ENCODE measurements at places on chromosomes 3 and 15.

DNA sequence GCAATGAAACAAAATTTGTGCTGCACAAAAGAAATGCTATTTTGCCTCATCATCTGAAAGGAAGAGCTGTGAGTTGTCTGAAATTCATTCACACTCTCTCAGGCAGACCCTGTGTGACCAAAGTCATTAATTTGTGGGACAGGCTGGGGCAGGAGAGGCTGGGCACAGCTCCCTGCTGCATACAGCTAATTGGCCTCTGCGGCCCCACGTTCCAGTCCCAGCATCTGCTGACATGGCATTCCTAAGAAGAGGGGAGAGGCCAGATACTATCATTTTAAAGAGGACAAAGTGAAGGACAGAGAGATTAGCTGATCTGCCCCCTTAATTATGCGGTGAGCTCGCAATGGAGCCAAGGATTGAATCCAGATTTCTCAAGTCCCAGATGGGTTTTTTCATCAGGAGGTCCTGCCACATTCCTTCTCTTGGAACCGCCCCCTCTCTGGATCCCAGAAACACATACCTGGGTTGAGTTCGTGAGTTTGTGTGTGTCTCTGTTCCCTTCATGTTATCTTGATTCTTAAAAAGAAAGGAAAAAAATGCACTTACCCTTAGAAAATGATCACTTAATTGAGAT is 25.1 kb downstream of the POLR2M start:
- DNase-seq = no peak

- DNase-seq = no peak
Measured at GRCh38 chr3:120093119-120093910, 932 bp downstream of the GSK3B start.

DNA sequence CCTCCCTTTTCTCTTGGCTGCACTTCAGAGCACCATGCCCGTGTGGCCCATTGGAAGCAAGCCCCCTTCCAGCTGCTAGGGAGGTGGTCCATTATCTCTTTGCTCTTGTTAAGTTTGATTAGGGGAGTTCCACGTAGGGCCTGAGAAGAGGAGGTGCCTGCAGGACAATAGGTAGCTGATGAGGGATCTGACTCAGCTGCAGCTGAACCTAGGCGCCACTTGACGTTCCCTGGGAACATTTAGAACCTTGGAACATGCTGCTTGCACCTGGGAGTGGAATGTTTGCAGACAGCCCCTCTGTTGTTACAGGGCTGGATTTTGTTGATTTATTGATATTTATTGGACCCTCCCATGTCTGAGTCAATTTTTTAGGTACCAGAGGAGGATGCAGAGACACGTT is 4.7 kb downstream of the SMAD3 start:
- no peak for DNase-seq

GRCh38 chr15:71278989-71279756 is 163.9 kb downstream of the THSD4 start:
- DNase-seq = no peak

DNA sequence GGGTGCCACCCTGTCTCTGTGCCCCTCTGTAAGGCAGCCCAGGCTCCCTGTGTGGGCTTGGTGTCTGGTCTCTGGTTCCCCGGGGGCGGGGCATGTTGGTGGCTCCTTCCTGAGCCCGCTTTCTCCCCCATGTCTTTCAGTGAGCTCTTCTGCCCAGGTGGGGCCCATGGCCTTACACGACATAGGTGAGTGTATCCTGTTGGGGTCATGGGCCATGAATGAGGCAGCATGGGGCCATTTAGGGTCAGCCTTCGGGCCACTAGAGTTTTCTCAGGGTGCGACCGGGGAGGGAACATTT is 195.1 kb downstream of the UBE3A start:
- DNase-seq = no peak

DNA sequence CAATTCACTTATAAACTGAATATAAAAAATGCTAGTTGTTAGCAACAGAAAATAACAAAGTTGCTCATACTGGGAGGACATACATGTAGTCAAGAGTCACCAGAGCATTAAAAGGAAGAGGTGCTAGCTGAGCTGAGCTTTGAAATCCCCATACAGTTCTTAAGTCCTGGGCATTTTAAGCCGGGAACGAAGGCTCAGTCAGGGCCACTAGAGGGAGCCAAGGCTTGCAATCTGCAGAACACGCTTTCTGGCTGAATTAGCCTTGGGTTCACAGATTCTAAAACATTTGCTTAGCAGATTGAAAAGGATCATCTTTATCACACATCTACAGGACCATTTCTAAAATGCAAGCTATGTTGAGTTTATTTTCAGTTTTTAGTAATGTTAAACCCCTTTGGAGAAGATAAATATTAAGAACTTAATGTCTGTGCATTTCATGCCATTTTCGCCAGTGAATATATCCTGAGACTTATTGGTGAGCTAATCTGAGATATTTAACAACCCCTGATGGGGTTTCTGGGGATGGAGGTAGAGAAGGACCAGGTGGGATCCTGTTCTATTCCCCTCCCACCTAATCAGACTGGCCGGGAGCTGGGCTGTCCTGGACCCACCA is 26.3 kb upstream of the MNS1 start:
- DNase-seq = no peak

DNA sequence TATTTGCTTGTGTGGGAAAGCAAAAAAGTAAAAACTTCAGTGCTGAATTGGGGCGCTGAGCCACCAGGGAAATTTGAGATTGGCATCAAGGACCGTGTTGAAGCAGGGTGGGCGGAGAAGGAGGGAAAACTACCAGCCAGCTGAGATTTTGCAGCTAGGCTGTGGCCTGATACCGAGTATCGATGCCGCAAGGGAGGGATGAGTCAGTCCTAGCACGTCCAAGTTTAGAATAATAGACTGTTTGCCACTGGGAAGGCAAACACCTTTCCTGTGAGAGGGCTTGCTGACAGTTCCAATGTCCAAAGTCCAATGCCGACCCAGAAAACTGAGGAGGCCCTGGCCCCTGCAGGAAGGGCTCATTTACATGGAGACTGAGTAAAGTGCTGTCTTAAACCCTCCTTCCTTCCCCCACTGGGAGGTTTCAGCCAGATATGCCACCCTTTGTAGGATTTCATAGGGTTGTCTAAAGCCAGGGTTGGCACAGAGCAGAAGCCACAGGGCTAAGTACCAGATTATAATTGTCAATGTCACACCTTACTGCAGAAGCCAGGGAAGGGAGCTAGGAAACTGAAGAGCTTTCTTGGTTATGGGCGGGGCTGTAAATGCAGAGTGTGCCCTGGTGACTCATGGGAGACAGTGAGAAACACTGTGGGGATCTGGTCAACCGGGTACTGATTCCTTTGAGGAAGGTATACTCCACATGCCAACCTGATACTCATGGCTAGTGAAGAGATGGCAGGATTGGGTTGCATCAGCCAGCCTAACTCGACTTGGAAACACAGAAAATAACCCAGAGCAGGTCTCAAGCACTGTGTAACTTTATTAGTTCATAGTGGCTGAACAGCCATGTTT is 28.4 kb upstream of the PIK3CB start:
- no peak for DNase-seq

- DNase-seq = no peak
Measured at GRCh38 chr3:66165660-66166059, 55.1 kb upstream of the SLC25A26 start.

GRCh38 chr15:71853543-71853942 is 43.2 kb downstream of the NR2E3 start:
- DNase-seq = no peak

GRCh38 chr3:59938828-59939227 is 889.0 kb upstream of the CFAP20DC start:
- no peak for DNase-seq

GRCh38 chr3:152302521-152303021 is 33.8 kb downstream of the MBNL1 start:
- no peak for DNase-seq

- no peak for DNase-seq
Measured at GRCh38 chr3:111989061-111989678, 9.6 kb upstream of the TAGLN3 start.

- DNase-seq = no peak
Measured at GRCh38 chr3:135694142-135694541, 271.4 kb upstream of the PPP2R3A start.

- no peak for DNase-seq
Measured at GRCh38 chr15:71646767-71647486, 163.4 kb upstream of the NR2E3 start.

- DNase-seq = no peak
Measured at GRCh38 chr15:75684648-75685047, 28.0 kb downstream of the CSPG4 start.

GRCh38 chr3:160747422-160747821 is 8.6 kb upstream of the PPM1L start:
- no peak for DNase-seq

GRCh38 chr15:38068626-38069391 is 134.4 kb downstream of the TMCO5A start:
- DNase-seq = no peak

- DNase-seq = peak; percentile 93
Measured at GRCh38 chr3:32913790-32914446, 37.5 kb upstream of the CCR4 start.

DNA sequence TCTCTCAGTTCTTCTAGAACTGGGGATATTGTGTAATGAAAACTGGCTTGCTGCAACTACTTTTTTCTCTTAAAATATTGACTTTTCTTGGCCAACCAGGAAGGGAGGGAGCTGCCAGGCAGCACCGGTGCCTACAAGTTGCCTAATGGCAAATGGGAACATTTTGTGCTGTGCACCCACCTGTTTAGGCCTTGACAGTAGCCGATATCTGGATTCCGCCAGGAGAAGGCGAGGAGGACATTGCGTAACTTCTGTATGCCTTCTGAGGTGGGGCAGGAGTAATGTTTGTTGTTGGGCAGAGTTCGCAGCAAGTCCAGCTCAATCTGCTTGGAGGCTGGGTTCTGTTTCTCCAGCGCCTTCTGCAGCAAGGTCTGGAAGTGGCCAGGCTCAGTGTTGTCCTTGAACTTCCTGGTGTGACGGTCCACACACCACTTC is 64.9 kb downstream of the TBC1D2B start:
- DNase-seq = no peak

- no peak for DNase-seq
Measured at GRCh38 chr3:100852840-100853239, 140.4 kb downstream of the ABI3BP start.

DNA sequence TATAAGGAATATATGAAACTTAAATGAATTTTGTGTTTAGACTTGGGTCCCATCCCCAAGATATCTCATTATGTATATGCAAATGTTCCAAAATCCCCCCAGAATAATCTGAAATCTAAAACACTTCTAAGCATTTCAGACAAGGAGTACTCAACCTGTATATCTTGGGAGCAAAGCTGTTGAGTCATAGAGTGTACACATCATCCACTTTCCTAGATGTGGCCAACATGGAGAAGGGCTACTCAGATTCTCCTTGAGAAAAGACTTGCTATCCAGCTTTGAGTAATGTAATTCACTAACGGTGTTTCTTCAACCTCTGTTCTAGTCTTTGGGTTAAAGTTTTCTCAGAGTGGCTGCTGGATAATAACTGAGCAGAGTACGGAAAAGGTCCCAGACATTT is 215.5 kb upstream of the POU1F1 start:
- DNase-seq = no peak

DNA sequence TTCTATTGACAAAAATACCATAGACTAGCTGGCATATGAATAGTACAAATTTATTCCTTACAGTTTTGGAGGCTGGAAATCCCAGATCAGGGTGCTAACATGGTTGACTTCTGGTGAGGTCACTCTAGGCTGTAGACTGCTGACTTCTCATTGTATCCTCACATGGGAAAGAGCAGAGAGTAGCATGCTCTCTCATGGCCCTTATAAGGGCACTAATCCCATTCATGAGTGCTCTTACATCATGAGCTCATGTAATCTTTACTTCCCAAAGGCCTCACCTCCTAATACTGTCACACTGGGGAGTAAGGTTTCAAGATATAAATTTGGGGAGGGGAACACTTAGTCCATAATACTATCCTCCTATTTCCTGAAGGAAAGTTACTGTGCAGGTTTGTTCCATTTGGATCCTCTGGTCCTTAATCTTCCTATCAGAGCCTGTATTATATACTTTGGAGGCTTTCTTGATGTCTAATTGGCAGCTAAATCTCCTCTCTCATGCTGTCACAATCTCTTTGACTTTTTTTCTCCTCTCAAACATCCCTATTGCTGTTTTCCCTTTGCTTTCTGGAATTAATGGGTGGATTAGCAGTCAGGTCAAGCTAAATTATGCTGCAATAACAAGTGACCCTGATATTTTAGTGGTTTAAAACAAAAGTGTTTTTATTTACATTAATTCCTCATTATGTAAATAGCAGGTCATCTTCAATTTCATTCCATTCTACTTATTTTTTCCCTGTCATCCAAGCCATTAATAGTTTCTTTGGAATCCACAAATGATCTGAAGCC is 23.1 kb upstream of the LEKR1 start:
- DNase-seq = no peak

DNA sequence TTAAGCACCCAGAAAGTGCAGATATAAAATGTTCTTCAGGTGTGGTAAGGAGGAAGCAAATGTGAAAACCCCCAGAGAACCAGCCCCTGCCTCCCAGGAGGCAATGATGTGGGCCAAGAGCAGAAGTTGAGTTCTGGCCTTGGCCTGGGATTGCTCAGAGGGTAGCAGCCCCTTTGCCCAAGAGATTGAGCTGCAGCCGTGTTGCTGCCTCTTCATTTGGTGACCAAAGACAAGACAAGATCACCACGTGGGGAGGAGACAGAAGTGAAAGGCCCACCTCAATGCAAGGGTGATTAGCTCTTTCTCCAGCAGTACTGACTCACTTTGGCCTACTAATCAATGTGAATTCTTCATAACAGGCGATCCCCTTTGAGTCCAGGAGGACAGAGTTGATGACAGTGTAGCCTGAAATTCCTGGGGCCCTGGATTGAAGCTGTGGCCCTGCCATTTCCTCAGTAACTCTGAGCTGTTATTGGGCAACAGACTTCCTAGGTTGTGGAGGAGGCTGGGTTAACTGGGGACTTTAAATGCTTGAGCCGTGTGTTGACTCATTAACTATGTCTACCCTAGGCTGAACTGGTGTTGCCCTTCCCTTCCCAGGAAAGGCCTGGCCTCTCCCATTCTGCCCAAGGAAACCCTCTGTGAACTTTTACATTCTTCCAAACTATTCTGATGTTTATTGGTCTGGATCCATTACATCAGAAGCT is 86.5 kb downstream of the ST6GAL1 start:
- DNase-seq = no peak

- DNase-seq = no peak
Measured at GRCh38 chr3:163644172-163644571, 1434.1 kb downstream of the SI start.

DNA sequence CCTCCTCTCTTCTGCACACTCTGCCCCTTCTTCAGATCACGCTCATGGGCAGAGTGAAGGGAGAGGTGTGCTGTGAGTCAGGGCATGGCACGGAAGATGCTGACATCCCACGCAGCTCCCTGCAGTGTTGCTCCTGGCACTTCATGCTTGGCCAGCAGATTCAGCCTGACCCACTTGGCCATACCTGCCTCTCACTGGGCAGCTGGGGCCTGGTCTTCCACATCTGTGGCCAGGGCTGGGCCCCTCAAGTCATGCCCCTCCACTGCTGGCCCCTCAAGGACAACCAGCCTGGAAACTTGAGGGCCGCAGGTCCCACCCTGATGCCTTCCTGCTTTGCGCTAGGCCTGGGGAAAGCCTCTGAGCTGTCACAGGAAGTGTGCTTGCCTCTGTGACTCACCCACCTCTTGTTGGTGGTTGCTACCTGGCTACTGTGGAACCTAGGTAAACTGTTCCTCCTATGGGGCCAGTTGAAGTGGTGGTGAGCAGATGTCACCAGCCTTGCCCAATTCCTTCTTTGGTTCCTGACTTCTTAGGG is 48.7 kb downstream of the BSN start:
- no peak for DNase-seq
